Upper lobe of right lung (tissue), 1 donor: ENCODE measurements at places on chromosomes 3 and 15. TPM values are rescaled to one million over a fixed set of nuclear protein-coding genes. Genes with fewer than 3 reads are reported as not detected.

DNA sequence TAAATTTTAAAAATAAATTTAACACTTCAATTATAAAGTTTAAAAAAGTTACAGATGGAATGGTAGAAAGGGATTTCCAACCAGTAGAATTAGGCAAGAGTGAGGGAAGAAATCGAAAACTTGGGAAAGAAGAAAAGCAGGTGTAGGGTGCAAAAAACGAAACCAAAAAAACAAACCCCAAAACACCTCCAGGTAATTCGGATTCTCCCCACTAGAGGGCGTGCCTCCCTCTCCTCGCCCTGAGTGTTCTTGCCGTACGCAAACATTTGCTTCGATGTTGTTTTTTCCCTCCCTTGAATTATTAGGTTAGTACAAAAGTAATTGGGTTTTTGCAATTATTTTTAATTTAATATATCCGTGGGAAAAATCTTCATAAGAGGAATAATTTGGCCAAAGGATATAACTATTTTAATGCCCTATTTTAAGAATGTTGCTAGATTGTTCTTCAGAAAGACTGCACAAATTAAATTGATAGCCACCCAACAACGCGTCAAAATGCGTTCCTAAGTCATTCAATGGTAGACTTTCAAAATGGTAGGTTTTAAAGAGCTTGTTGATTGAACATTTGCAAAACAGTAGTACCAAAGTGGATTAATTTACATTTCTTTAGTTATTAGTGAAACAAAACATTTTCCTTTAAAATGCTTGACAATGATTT lies 63.7 kb downstream of the SLC30A4 start:
- peak overlapping the region; percentile 55 for H3K4me3 ChIP-seq
- no peaks in the 10 kb centered on the region for H3K36me3 ChIP-seq
- no peak overlapping the region for H3K27ac ChIP-seq
- DNase-seq: no peak
- no peaks in the 10 kb centered on the region for H3K27me3 ChIP-seq
- H3K4me1 ChIP-seq: peaks cover 31% of the 10 kb centered on the region

- H3K27me3 ChIP-seq: no peaks in the 10 kb centered on the region
- no peak for DNase-seq
- H3K36me3 ChIP-seq: no peaks in the 10 kb centered on the region
- no peak overlapping the region for H3K27ac ChIP-seq
- no peaks in the 10 kb centered on the region for H3K4me1 ChIP-seq
- no peak overlapping the region for H3K4me3 ChIP-seq
These were observed 127.4 kb upstream of the SLC6A11 start for GRCh38 chr3:10688548-10689172.

- H3K4me3 ChIP-seq: no peak overlapping the region
- DNase-seq: no peak
- no peaks in the 10 kb centered on the region for H3K36me3 ChIP-seq
- H3K27ac ChIP-seq: no peak overlapping the region
- H3K27me3 ChIP-seq: no peaks in the 10 kb centered on the region
These were observed 419.2 kb downstream of the OCA2 start for GRCh38 chr15:27679731-27680471.

GRCh38 chr15:75731248-75732151 lies 18.9 kb upstream of the CSPG4 start:
- no peaks in the 10 kb centered on the region for H3K36me3 ChIP-seq
- H3K4me1 ChIP-seq: peaks cover 17% of the 10 kb centered on the region
- DNase-seq: peak; percentile 73
- H3K27ac ChIP-seq: no peak overlapping the region

DNA sequence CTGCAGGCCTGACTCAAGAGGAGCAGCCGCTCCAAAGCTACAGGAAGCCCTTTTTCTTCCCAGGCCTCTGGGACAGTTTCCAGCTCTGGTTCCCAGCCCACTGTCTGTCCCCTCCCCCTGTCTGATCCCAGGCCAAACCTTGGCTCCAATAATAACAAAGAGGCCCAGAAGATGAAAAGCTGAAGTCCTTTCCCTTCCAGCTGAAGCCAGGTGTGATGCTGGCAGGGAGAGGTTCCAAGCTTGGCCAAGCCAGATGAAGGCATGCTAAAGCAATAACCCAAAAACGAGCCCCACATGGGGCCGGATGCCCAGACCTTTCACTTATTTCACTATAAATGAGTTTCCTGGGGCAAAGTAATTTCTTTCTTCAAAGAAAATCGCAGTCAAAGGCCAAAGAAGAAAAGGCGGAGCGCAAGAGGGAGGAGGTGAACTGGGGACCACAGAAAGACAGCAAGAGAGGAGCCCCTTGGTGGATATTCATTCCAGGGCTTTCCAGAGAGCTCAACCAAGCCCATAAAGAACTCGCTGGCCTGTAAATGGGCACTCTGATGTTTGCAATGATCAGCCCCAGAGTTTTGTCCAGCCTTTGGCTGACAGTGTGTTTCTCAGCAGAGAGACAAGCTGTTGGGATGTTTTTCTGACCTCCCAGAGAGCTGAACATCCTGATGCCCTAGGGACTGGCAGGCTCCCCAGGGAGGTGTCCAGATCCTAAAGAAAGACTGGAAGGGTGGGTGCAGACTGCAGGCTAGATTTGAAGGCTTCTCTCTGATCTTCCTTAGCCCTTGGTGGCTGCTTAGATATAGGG lies 157.6 kb downstream of the UACA start:
- H3K27ac ChIP-seq: peak overlapping the region; percentile 62
- DNase-seq: no peak
- no peak overlapping the region for H3K4me3 ChIP-seq
- H3K36me3 ChIP-seq: no peaks in the 10 kb centered on the region
- peaks cover 11% of the 10 kb centered on the region for H3K4me1 ChIP-seq
- H3K27me3 ChIP-seq: no peaks in the 10 kb centered on the region

DNA sequence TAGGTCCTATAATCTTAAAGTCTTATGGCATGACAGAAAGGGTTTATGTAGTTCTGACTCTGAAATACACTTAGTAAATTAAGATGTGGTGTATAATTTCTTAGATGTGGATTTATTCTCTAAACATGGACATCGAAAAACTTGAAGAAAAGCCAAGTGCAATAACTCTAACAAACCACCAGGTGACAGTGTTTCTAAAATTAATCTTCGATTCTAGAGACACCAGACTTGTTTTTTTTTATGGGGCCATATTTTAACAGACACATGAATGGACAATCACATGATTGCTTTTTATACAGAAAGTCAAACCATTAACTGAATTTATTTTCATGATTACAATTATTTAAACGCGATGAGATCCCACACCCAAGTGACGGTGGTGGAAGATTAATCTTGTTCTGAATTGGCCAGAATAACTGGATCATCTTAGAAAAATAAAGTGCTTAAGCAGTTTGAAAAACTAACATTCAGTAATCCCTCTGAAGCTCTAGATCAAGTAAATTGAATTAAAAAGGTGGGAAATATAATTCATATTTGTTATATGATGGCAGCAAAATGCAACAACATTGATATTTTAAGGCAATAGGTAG lies 305.1 kb downstream of the LSAMP start:
- H3K27me3 ChIP-seq: no peaks in the 10 kb centered on the region
- no peaks in the 10 kb centered on the region for H3K36me3 ChIP-seq
- H3K4me3 ChIP-seq: no peak overlapping the region
- DNase-seq: no peak
- H3K4me1 ChIP-seq: peaks cover 8% of the 10 kb centered on the region

DNA sequence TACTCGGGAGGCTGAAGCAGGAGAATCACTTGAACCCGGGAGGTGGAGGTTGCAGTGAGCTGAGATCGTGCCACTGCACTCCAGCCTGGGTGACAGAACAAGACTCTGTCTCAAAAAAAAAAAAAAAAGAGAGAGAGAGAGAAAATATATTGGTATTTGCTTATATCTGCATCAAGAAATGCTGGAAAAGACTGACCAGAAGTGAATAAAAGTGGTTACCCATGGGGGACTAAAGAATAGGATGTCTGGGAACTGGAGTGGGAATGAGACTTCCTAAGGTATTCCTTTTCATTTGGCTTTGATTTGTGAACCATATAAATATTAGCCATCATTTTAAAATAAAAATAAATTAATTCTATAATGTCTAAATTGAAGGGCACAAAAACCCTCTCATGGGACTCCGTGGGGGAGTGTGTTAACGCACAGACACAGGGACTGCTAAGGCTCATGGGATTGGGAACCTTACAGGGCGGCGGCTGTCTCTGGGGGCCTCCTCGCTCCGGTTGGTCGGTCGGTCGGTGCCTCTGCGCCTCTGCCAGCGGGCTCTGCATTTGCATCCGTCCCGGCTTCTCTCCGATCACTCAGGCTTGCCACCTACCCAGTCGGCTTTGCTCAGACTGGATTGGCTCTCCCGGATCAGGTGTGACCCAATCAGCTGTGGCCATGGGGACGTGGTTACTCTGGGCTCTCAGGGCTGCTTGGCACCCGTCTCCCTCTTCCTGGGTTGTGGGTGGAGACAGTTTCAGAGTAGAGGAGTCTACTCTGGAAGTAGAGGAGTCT lies 12.7 kb upstream of the TSPAN3 start:
- no peak overlapping the region for H3K27ac ChIP-seq
- no peaks in the 10 kb centered on the region for H3K27me3 ChIP-seq
- H3K4me1 ChIP-seq: peaks cover 8% of the 10 kb centered on the region
- DNase-seq: peak; percentile 92
- peak overlapping the region; percentile 42 for H3K4me3 ChIP-seq
- H3K36me3 ChIP-seq: no peaks in the 10 kb centered on the region

DNA sequence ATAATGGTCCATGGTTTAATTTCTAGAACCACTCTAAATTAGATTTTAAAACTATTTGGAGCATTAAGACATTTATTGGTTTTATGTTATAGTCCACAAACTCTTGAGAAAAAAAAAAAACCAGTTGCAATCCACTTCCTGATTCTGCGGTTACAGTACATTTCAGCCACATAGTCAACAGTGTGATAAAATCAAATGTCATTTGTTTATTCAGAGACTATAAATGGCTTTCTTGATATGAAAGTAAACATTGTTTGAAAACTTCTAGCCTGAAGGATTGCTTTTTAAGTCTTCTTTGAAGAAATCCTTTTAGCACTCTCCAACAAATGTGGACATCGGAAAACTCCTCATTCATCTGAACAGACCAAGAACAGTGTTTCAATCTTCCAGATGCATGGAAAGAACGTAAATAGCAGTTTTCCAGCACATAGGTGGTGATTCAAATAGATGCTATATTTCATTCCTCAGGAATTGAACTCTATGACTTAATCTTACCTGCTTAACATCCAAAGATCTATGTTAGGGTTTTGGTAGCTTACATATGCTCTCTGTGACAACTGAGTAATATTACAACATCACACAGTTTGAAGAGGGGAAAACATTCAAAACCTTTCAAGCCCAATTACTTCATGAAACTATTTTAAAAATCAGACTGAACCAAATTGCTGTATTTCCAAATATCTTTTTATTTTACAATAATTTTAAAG lies 87.8 kb upstream of the UBE2E2 start:
- H3K36me3 ChIP-seq: no peaks in the 10 kb centered on the region
- no peak overlapping the region for H3K27ac ChIP-seq
- peaks cover 29% of the 10 kb centered on the region for H3K4me1 ChIP-seq
- H3K4me3 ChIP-seq: no peak overlapping the region
- no peak for DNase-seq

DNA sequence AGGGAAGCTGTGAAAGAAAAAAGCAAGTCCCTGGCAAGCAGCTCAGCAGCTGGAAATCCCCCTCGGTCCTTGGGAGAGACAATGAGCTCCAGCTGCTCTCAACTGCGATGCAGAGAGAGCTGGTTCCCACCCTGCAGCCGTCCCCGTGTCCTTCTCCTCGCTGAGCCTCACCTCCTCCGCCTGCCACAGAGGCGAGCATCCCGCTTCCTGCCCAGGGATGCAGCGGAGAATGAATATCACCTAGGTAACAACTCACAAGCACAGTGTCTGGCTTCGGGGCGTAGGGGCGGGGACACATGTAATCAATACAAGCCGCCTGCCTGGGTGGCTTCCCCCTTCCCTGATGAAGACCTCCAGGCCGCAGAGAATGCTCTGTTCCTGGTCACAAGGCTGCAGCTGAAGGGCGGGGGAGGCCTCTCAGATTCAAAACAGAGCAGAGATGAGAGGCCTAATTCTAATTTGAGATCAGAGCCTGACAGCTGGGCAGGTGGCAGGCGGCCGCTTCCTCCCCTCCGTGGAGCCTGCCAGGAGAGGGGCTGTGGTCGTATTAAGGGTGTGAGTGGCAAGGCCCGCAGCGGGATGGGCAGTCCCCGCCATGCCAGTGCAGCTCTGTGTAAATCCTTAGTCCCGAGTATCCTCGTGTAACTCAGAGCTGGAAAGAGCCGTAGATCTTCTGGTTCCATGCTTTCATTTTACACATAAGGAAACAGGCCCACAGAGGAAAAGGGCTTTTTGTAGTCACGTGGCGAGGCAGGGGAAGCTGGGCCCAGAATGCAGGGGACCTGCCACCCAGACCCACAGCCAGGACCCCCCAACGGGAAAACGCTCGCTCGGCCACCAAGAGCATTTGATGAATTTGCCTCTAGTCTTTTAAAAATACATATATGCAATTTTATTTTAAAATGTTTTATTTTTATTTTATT lies 24.3 kb downstream of the ZDHHC19 start:
- H3K27ac ChIP-seq: no peak overlapping the region
- H3K4me3 ChIP-seq: no peak overlapping the region
- no peaks in the 10 kb centered on the region for H3K27me3 ChIP-seq
- no peak for DNase-seq
- no peaks in the 10 kb centered on the region for H3K36me3 ChIP-seq

GRCh38 chr3:113560831-113561623 lies 28.7 kb downstream of the SIDT1 start:
- no peak overlapping the region for H3K27ac ChIP-seq
- H3K4me1 ChIP-seq: no peaks in the 10 kb centered on the region
- no peaks in the 10 kb centered on the region for H3K27me3 ChIP-seq

DNA sequence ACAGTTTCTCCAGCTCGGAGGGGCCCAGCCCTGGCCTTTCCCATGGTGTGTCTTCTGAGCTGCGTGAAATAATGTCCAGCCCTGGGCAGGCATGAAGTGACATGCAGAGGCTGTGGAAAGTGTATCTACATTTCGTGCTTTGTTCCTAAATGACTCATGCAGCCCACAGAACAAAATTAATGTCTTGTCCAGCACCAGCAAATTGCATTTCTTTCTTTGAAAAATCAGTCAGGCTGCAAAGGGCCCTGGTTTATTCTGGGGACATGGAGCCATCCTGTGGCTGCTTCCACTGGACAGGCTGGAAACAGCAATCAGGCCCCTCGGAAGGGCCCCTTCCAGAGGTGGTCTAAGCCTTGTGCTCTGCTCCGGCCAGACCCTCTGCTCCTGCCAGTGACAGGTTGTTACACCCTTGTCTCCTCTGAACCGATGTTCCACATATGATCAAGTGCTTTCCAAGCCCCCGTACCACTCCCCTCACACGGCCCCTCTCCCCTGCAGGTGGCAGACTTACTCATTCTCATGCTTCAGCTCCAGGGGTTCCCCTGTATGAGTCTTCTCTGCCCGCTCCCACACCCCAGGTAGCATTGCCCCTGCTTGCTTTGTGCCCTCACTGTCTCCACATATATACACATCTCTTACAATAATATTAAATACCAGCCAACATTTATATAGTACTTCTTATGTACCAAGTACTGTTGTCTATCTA lies 33.7 kb downstream of the CRYGS start:
- H3K27ac ChIP-seq: no peak overlapping the region
- no peaks in the 10 kb centered on the region for H3K27me3 ChIP-seq

GRCh38 chr3:124841517-124841916 lies 45.6 kb downstream of the ITGB5 start:
- H3K27ac ChIP-seq: no peak overlapping the region
- H3K27me3 ChIP-seq: no peaks in the 10 kb centered on the region
- H3K36me3 ChIP-seq: no peaks in the 10 kb centered on the region
- no peak for DNase-seq

Gene SERPINI1
- total RNA-seq: 7.1 TPM

Gene DNAH12
- 0.52 TPM for total RNA-seq

Gene ISLR2
- total RNA-seq: 4.0 TPM

Gene UROC1
- not detected for total RNA-seq

Gene SEMA3F
- 65.6 TPM for total RNA-seq

Gene FILIP1L
- 43.2 TPM for total RNA-seq

Gene POTEB3
- total RNA-seq: not detected
